Large intestine (tissue), 12 donors: ENCODE measurements at places on chromosomes 2 and 18. TPM values are rescaled to one million over a fixed set of nuclear protein-coding genes. Genes with fewer than 3 reads are reported as not detected.

The HOXD10 gene
- polyA plus RNA-seq: 0.18 TPM

The PTMA gene
- 1,252 TPM for polyA plus RNA-seq

The FIGN gene
- 1.3 TPM for polyA plus RNA-seq

The TEX44 gene
- not detected for polyA plus RNA-seq

The DHRS9 gene
- 0.48 TPM for polyA plus RNA-seq

DNA sequence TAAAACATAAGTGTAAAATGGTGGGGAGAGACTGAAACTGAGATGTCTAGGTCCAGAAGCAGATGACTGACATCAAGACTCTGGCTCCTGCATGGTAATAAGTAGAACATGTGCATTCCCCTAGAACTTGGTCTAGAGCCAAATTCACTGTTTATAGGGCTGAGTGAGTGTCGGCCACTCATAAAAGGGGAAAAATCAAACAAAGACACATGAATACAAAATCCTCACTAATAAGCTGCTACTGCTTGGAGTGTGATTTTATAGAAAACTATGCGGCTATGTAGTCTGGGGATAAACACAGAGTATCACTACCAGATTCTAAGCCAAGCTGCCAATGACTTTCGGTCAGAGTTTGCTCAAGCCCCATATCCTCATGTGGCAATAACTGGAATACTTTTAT is 1080.8 kb upstream of the DDX18 start:
- DNase-seq: no peak

- DNase-seq: no peak
Observed at GRCh38 chr2:54233832-54234649, 22.0 kb downstream of the TSPYL6 start.

DNA sequence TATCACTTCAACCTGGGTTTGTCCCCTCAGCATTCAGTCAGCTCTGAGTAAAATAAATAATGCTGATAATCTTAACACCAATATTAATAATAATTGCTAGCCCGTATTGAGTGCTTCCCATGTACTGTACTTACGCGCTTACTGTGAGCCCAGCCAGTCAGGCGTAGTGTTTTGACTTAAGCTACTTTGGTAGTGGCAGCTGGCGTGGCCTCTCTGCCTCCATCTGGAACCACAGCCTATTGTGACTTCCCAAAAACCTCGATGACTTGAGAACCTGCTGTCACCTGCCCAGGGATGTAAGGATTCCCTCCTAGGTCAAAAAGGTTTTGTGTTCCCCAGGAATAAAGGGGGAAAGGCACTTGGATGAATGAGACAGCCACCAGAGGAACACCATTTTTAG is 53.2 kb downstream of the SUMO1 start:
- DNase-seq: no peak

- no peak for DNase-seq
Observed at GRCh38 chr18:68734308-68734707, 19.4 kb upstream of the TMX3 start.

GRCh38 chr2:23589220-23589647 is 204.3 kb downstream of the KLHL29 start:
- DNase-seq: no peak

- DNase-seq: no peak
Observed at GRCh38 chr2:2166881-2167280, 164.2 kb downstream of the MYT1L start.

- no peak for DNase-seq
Observed at GRCh38 chr18:69590150-69590549, 189.5 kb downstream of the DOK6 start.

DNA sequence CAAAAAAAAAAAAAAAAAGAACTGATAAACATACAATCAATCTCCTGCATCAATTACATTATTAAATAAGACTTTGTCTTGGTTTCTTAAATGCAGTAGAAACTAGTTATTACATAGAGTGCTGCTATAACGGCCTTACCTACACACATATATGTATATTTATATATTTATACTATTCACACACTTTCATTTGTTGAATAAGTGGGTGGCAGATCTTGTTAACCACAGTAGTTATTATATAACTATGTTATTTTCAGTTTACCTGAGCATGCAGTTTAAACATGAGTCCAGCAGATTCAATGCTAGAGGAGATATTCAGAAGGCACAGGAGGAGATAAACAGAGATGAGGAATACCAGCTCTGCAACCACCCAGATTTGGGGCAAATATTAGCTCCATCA is 81.5 kb upstream of the CD226 start:
- DNase-seq: no peak

DNA sequence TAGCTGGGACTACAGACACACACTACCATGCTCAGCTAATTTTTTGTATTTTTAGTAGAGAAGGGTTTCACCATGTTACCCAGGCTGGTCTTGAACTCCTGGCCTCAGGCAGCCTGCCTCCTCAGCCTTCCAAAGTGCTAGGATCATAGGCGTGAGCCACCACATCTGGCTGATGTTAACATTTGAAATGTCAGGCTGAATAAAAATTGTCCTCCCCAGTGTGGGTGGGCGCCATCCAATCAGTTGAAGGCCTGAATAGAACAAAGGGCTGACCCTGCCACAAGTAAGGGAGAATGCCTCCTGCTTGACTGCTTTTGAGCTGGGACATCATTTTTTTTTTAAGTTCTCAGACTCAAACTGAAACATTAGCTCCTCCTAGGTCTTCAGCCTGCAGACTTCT is 21.0 kb upstream of the RHOB start:
- no peak for DNase-seq

GRCh38 chr18:26909599-26910290 is 44.2 kb upstream of the AQP4 start:
- DNase-seq: no peak

DNA sequence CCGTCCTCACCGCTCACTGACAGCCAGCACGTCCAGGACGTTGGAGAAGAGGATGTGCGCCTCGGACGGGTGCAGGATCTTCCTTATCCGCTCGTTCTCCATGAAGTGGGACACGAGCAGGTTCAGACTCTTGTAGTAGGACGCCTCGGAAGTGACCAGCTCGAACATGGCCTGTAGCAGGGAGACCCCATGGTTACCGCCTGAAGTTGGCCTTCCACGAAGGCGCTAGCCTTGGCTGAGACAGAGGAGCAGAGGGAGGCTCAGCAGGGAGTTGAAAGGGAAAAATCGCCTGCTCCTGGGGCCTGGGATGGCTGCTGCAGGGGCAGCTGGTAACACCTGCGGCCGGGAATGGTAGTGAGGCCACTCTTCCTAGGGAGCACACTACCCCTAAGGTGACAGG is 24.7 kb downstream of the SNORC start:
- no peak for DNase-seq
